ENCODE measurements at places on chromosomes 5 and 9.

DNA sequence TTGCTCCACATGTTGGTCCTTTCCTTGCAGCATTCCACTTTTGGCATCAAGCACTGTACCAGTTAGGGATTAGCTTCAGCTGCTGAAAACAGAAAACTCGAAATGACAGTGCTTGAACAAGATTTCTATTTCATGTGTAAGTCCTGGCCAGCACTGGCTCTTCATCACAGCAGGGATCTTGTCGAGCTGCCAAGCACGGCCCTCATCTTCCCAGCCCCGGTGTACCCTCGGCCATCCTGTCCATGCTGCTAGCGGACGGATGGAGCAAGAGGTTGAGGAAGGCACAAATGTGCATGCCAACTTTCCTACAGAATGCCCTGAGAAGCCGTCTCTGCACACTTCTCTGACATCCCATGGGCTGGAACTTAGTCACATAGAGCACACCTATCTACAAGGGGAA lies 130.6 kb downstream of the TENT4A start:
- no peak for DNase-seq

- DNase-seq: no peak
Observed at GRCh38 chr9:135109650-135110049, 22.2 kb downstream of the OLFM1 start.

DNA sequence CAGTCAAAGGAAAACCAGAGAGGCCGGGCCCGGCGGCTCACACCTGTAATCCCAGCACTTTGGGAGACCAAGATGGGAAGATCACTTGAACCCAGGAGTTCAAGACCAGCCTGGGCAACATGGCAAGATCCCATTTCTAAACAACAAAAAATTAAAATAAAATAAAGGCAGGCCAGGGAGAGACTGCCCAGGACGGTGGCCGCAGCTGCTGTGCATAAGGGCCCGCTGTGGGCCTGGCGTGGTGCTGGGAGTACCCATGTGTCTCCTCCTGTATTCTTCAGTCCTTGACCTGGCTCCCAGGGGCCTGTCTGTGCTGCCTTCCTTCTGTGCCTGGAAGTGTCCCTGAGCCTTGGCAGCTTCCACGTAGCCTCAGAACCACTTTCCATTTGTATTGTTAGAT lies 56.8 kb upstream of the CNOT6 start:
- DNase-seq: no peak

- no peak for DNase-seq
Observed at GRCh38 chr5:31887556-31887955, 248.6 kb downstream of the PDZD2 start.

GRCh38 chr5:69415584-69415958 lies 655 bp downstream of the MARVELD2 start:
- no peak for DNase-seq

- no peak for DNase-seq
Observed at GRCh38 chr5:80905405-80905804, 54.8 kb upstream of the RASGRF2 start.

- no peak for DNase-seq
Observed at GRCh38 chr5:131990716-131991115, 20.7 kb downstream of the ACSL6 start.

DNA sequence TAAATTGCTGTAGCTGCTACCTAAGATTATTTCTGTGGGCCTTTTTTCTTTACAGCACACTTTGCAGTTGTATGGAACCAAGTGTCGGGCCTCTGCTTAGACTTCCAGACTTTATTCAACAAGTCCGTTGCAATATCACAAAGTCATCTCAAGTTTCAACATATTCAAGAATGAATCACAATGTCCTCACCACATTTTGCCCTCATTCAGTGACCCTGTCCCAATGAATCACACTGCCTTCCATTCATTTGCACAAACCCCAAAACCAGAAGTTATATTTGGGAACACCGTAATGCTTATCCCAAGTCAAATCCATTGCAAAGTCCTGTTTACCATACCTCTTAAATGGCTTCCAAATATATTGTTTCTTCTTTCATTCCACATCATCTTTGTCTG lies 439.6 kb downstream of the CSNK1G3 start:
- DNase-seq: no peak

- DNase-seq: peak; percentile 14
Observed at GRCh38 chr5:178535299-178536175, 54.7 kb downstream of the COL23A1 start.

DNA sequence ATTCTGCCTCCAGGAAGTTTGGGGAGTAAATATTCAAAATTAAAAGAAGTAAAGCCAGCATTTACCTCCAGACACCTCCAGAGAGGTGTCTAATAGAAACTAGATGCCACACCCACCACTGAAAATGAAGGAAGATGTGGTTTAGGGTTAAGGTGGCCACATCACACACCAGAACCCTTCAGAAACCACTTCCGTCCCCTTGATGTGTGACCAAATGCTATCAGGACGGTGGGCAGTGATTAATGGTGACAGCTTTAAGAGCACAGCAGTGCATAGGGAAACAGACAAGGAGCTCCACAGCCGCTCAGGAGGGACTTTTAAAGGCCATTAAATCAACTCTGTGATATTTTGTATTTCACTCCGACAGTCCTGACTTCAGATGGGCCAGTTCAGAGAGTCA lies 295.2 kb downstream of the BRINP1 start:
- no peak for DNase-seq

GRCh38 chr5:35122819-35123218 lies 75.1 kb upstream of the AGXT2 start:
- DNase-seq: no peak

GRCh38 chr5:154937186-154937717 lies 759 bp downstream of the GEMIN5 start:
- DNase-seq: no peak

DNA sequence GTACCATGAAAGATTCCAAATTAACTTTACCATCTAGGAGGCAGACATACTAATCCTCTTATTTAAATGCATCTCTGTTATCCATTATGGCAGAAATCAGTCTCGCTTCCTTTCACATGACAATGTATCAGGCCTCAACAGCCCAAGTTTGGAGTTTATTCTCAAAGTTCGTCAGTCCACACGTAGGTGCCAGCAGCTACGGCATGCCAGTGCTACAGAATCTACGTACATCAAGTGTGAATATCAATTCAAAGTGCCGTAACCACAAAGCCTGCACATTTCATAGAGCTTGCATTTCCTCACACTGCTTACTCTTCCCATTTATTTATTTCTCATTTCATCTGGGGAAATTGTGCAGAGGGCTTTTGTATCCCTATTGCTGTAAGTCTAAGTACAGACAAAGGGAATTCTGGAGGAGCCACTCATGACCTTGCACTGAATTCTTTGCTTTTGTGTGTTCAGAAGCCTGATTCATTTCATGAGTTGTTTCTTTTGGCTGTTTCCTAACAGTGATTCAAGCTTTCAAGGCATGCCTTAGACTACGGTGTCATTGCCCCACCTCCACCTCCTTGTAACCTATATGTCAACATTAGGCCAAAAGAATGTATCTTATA lies 10.0 kb downstream of the ENC1 start:
- no peak for DNase-seq

GRCh38 chr5:158923799-158924551 lies 175.7 kb downstream of the EBF1 start:
- DNase-seq: no peak

- no peak for DNase-seq
Observed at GRCh38 chr5:172999372-172999973, 15.9 kb downstream of the ATP6V0E1 start.

- DNase-seq: no peak
Observed at GRCh38 chr9:69554945-69555344, 117.2 kb downstream of the APBA1 start.

- no peak for DNase-seq
Observed at GRCh38 chr5:29649321-29649720, 1544.2 kb upstream of the CDH6 start.

GRCh38 chr5:79959407-79959806 lies 31.7 kb downstream of the MTX3 start:
- DNase-seq: no peak

GRCh38 chr9:31639451-31639850 lies 745.0 kb upstream of the ACO1 start:
- no peak for DNase-seq

DNA sequence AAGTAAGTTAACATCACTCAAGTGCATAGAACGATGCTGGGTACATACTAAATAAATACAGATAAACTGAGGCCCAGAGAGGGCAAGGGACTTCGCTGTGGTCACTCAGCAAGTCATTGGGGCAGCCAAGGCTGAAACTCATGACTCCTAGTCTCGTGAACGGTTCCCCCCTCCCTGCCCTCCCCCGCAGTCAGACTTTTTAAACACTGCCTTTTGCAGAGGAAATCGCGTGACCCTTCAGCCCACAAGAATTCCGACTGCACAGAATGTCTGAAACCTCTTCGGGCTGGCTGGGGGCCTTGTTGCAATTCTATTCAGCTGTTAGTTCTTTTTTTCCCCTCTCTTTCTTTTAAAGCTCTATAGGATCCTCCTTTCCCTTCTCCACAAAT lies 28.1 kb downstream of the NEK6 start:
- DNase-seq: peak; percentile 72

GRCh38 chr9:26171691-26172090 lies 493.4 kb upstream of the TUSC1 start:
- no peak for DNase-seq

GRCh38 chr9:20398536-20399338 lies 223.6 kb downstream of the MLLT3 start:
- DNase-seq: no peak

DNA sequence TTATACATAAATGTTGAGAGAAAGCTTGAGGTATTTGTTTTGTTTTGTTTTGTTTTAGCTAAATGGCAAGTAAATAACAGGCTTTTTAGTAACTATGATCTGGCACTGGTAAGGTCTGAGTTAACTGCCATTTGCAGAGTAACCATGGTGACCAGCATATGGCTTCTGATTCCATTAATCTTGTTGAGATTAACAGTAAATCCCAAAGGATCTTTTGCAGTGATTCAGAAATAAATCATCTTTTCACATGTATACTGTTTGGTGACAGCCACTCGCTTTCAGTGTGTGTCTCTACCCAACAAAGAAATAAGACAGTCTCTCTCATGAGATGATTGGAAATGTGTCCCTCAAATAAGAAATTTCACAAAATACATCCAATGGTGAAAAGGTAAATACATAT lies 235.6 kb downstream of the RAB3C start:
- DNase-seq: no peak

GRCh38 chr9:108163321-108164005 lies 673.9 kb upstream of the KLF4 start:
- no peak for DNase-seq

DNA sequence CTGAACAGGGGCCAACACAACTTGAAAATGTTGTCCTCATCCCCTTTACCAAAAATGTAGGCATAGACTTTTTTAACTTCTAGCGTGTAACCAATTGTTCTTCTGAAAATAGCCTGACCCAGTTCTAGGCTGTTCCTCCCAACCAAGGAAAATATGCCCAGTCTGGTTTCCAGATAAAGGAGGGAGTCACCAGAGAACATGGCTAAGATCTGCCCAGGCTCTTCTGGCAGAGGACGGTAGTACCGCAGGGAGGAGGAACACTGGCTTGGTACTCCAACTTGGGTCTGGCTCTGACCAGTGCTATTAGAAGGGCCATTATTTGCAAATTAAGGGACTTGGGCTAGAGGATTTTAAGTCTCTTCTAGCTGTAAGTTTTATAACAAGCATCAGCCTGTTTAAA lies 63.1 kb downstream of the GRAMD2B start:
- DNase-seq: no peak

- no peak for DNase-seq
Observed at GRCh38 chr5:41264019-41264418, 50.7 kb upstream of the C6 start.
